ENCODE measurements at places on chromosomes 5 and 9. TPM values are rescaled to one million over a fixed set of nuclear protein-coding genes. Genes with fewer than 3 reads are reported as not detected.

Gene LVRN
- 14.9 TPM for total RNA-seq

Gene OTP
- not detected for total RNA-seq

DNA sequence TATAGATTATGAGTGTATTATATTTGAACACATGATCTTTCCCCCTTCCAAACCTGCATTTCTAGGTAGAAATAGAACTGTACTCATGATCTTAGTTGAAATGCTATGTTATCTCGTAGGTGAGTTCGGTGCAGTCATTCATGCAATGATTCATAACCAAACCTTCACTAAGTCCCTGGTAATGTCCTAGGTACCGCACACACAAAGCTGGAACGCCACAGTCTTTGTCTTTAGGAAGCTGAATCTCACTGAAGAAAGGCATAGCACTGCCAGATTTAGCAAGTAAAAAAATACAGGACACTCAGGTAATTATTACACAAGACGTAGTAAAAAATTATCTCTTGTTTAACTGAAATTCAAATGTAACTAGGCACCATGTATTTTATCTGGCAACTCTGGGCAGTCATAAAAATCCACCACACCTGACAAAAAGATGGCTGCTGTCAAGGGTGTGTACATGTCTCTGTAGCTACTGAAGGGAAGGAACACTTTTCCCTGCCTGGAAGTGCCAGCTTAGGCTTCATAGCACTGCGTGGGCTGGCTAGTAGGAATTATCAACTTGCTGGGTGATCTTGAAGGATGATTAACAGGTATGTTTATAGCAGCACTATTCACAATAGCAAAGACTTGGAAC is 28.0 kb upstream of the TXN start:
- DNase-seq = no peak

GRCh38 chr9:93387791-93388190 is 63.7 kb upstream of the FAM120A start:
- no peak for DNase-seq

GRCh38 chr9:112224401-112225289 is 49.5 kb upstream of the SUSD1 start:
- DNase-seq = no peak

GRCh38 chr9:110161940-110162339 is 46.0 kb downstream of the C9orf152 start:
- no peak for DNase-seq

Gene SRD5A1
- total RNA-seq = 6.7 TPM

DNA sequence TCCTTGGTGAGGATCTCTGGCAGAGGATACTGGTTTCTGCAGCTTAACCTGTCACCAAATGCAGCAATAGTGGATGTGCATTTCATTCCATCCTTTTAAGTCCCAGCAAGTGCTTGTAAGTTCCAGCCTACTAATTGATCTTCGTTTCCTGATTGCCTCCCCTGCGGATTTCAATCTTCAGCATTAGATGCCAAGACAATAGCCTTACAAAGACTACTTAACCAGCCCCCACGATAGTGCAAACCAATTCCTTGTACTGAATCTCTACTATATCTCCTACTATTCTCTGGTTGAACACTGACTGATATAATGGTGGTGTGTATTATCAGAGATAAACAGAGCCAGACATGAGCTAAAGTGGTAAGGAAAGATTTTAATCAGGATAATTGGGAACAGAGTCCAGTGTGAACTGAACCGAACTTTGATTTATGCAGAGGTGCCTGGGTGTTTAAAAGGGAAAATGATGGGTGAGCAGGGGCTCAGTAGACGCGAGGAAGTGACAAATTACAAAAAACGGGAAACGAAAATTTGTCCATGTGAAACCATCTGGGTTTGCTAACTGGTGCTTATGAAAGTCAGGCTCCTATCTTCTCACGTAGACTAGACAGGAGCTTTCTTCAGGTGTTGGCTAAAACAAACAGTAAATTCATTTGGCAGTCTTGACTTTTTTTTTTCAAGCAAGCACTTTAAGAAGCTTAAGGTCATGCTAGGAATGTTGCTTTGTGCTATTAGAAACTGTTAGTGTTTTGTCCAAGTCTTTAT is 106.9 kb upstream of the ST8SIA4 start:
- DNase-seq = no peak

- DNase-seq = no peak
These were observed 12.6 kb downstream of the PDE6A start for GRCh38 chr5:149931992-149932436.

Gene TAF11L10
- total RNA-seq = not detected

- DNase-seq = no peak
These were observed 4.7 kb upstream of the TMEM210 start for GRCh38 chr9:137176302-137177182.

Gene IL33
- total RNA-seq = 37.2 TPM

Gene NUDT12
- 7.0 TPM for total RNA-seq

Measured in omental fat pad (tissue), 4 donors.